ENCODE measurements at places on chromosomes 16 and 17. TPM values are rescaled to one million over a fixed set of nuclear protein-coding genes. Genes with fewer than 3 reads are reported as not detected.

The PLEKHM1 gene
- 16.9 TPM for total RNA-seq

The VAMP2 gene
- total RNA-seq: 42.5 TPM

The CDRT4 gene
- not detected for total RNA-seq

The ORC6 gene
- total RNA-seq: 1.4 TPM

The ASPHD1 gene
- total RNA-seq: not detected

The CRYBA1 gene
- not detected for total RNA-seq

DNA sequence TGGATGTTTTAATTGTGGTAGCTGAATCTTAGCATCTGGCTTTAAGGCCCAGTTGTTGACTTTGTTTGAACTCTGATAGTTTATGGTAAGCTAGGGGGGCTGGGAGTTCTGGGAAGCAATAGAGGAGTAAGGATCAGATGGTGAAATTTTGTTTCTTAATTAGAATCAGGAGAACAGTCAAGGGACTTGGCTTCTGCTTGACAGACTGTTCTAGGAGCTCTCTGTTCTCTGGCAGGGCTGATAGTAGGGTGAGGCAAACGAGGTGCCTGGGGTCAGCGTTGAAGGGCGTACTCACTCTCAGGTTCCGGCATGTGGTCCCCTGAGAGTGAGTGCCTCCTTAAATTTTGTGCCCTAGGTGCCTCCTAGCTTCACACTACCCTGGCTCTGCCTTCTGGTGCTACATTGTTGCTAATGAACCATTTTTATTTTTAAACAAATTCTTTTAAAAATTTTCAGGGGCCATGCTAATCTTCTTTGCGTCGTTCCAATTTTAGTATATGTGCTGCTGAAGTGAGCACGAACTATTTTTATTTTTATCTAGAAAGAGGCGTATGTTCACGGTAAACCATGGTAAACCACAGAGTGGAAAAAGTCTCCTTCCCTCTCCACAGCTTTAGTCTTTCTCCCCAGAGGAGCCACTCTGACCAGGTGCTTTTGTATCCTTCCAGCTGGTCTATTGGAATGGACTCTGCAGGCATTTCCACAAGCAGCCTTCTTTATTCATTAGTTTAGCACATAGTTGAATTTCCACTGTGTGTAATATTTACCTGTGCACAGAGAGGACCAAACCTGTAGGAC, 19.7 kb downstream of the SLC7A6 start:
- no peak for DNase-seq

DNA sequence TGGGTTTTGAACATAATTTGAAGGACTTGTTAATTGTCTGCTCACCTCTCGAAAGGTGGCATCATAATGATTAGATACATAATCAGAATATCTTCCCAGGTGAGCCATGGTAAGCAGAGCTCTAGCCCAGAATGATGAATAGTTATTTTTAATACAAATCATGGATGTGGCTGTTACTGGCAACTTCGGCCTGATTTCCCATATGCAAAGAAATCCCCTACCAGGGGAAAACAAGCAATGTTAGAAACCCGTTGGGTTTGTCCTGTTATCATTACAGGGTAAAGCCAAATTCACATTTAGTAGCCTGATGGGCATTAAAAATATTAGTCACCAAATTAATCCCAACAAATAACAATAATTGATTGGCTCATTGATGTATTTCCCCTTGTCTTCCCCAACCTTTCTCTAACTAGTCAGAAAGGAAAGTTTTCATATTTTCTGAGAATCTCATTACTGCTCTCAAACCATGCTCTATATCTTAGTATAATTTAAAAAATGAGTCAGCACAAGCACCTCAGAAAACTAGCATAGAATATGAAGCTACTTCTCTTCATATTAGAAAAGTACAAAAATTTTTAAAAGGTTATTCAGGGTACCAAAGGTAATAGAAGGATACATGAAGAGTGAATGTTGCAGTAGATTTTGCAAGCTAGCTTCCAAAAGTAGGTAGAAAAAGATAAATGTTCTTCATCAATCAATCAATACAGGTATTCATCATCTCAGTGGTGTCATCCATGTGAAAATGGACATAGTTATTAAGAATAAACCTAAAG, 5.0 kb downstream of the STAT5B start:
- DNase-seq: no peak

DNA sequence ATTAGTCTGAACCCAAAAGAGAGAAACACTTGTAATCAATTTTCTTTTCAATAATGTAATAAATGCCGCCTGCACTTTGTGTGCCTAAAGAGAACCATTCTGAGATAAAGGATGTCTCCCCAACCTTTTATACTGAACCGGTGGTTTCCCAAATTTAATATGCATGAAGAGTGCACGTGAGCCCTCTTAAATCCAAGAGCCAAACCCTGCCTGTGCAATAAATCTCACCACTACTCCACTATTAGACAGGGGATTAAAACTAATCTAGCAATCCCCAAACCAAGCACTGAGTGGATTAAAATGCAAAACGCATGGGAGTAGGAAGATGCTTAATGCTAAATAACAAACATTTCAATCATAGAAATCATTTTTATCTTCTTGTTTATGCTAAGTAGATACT, 351.0 kb upstream of the PSMD7 start:
- DNase-seq: no peak

- no peak for DNase-seq
Measured at GRCh38 chr16:51607201-51607651, 456.2 kb upstream of the SALL1 start.

GRCh38 chr17:49337884-49338283, 24.2 kb downstream of the ZNF652 start:
- no peak for DNase-seq

- DNase-seq: no peak
Measured at GRCh38 chr16:69396187-69397061, 10.6 kb upstream of the TERF2 start.

DNA sequence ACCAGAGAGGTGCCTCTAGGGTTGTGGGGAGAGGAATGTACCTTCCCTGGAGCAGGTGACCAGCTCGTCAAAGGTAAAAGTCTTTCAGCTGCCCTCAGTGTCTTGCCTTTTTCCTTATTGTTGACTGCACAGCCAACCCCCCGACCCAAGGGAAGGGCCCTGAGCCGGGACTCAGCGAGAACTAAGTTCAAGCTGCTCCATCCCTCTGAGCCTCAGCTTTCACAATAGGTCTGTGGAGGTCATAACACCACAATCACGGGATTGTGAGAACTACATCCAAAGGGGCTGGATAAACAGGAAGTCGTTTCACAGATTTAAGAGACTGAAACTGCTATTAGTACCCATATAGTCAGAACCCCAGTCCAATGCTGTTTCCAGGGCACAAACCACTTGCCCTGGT, 2.6 kb upstream of the KRT36 start:
- no peak for DNase-seq

- peak; percentile 46 for DNase-seq
Measured at GRCh38 chr17:44556166-44556831, 985 bp upstream of the FZD2 start.
